Transverse colon (tissue), 4 donors: ENCODE measurements at places on chromosomes 6 and 20. TPM values are rescaled to one million over a fixed set of nuclear protein-coding genes. Genes with fewer than 3 reads are reported as not detected.

Gene IMPG1
- not detected for total RNA-seq

Gene SRF
- total RNA-seq = 27.9 TPM

Gene FOXQ1
- not detected for total RNA-seq

GRCh38 chr20:42741906-42742305 lies 447.8 kb downstream of the PTPRT start:
- no peak for DNase-seq

GRCh38 chr20:47314647-47315338 lies 41.7 kb downstream of the ZMYND8 start:
- no peak for DNase-seq

DNA sequence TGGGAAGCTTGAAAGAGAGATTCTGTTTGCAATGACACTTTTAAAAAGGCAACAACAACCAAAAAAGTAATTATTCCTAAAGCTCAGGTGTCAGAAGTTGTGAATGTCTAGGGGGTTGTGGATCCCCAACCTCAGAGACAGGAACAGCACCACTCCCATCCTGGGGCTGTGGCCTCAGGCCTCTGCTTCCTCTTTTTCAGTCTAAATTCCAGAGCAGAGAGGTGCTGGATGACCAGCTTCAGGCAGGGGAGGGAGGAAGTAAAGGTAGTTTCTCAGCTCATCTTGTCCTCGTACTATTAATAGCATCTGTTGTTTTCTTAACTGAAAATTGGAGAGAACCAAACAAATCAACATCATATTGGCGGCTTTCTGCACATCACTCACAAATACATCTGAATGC lies 8.3 kb downstream of the NT5E start:
- DNase-seq = no peak
